CD8-positive, alpha-beta T cell (primary cell): ENCODE measurements at places on chromosomes 5 and 9.

GRCh38 chr5:169344629-169345028, 43.7 kb upstream of the SLIT3 start:
- DNase-seq, result no peak

DNA sequence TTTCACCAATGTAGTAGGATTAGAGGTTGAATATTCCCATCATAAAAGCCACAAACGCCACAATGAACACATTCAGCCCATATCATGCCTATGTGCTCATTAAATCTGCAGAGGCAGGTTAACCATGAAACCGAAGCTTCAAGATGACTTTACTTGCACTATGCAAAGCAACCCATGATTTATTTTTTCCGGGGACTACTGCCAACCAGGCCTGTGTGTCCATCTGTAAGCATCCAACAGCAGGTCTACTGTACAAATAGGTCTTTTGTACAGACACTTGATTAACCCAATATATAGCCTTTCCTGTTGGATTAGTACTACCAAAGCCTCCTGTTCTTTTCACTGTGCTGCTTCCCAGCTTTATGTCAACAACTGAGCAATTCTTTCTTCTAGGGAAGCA, 104.9 kb upstream of the CDH10 start:
- DNase-seq, result no peak

GRCh38 chr5:61277190-61277589, 54.9 kb upstream of the ZSWIM6 start:
- DNase-seq, result no peak

- no peak for DNase-seq
Observed at GRCh38 chr5:101370181-101370580, 467.1 kb upstream of the ST8SIA4 start.

GRCh38 chr5:38443390-38443789, 113.1 kb downstream of the LIFR start:
- DNase-seq, result no peak

DNA sequence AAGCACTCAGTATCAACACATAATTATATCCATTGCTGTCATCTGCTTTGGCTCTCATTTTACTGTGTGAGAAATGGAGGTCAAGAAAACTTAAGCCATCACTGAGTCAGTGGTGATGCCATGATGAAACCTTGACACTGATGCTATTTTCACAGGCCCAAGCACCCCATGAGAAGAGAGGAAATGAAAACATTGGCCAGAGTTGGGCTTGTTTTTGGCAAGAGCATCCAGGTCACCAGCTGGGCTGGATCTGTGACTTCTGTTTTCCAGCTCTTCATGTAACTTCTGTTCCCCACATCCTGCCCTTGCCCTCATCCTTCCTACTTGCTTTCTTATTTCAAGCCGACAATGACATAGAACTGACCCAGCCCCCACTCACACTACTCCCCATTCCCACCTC, 10.0 kb downstream of the LCP2 start:
- no peak for DNase-seq

- DNase-seq, result no peak
Observed at GRCh38 chr5:150960791-150961396, 56.1 kb upstream of the ZNF300 start.

DNA sequence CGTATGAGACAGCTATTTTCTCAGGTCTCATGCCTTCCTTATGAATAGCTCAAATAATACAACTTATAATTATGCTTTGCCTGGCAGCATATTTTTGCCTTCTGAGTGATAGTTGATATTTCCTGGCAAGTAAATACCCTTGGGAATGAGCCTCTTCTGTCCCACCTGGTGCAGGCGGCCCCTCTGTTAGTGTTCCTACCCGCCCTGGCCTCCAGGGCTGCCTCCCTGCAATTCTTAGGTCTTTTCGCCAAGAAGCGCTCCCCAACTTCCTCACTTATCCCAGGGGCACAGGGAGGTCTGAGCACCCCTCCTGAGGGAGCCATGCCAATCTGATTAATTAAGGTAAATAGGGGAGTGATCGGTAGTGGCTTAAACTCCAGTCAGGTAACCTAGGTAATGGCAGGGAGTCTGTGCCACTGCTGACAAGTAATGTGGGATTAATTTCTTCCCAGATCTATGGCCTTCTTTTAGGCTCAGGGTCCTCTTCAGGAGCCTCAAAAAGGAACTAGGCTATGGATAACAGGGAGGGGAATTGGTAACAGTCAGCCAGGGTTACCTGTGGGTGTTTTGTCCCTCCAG, 81.5 kb downstream of the GALNT10 start:
- no peak for DNase-seq

DNA sequence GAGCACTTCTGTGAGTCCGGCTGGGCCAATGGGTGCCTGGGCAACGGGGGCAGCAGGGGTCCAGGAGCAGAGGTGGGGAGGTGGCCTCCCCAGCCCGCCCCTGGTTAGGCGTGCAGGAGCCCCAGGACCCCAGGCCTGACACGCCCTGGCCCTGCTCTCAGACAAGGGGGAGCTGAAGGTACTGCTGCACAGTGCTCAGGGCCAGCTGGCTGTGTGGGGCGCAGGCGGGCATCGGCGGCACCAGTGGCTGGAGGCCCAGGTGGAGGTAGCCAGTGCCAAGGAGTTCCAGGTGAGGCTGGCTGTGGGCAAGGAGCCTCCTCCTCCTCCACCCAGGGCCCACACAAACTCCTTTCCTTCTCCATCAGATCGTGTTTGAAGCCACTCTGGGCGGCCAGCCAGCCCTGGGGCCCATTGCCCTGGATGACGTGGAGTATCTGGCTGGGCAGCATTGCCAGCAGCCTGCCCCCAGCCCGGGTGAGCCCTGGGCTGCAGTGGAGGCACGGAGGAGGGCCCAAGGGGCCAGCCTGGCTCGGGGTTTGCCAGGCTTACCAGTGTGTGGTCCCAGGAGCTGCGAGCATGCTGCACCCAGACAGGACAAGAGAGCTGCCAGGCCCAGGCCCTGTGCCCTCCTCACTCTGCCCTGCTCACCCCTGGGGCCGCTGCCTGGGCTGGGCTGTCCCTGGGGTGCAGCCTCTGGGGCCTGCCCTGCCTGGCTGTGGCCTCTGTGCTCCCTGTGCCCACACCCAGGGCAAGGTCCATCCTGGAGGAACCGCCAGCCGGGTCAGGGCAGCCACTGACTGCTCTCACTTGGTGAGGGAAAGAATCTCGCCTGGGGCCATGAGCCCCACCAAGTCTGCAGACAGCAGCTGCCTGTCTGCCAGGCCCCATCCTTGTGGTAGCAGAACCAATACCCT, 7.0 kb downstream of the MAMDC4 start:
- no peak for DNase-seq

DNA sequence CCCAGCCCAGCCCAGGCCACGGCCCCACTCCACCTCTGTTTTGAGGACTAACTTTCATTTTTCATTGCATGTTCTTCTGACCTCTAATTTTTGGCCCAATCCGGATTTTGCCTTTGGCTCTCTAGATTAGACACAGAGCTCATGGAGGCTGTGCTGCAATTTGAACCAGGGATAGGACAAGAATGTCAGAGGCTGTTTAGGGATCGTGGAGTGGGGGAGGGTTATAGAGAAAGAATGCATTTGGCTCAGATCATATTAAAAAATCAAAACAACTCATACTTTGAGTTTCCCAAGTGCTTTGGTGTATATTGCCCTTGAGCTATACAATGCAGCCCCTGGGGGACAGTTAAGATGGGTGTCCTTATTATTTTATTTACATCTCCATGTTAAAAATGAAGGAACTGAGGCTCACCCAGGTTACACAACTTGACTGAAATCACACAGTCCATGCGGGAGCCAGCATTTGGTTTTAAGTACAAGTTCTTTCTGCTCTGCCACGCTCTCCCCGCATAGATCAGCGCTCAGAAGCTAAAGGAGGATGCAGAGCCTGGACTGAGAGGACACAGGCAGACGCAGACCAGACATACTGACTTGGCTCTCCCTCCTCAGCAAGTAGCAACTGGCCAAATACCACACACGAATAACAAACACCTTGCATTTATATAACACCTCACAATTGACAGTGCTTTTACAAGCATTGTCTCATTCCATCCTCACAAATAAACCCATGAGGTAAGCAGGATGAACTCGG, 126.4 kb upstream of the RAI14 start:
- no peak for DNase-seq

DNA sequence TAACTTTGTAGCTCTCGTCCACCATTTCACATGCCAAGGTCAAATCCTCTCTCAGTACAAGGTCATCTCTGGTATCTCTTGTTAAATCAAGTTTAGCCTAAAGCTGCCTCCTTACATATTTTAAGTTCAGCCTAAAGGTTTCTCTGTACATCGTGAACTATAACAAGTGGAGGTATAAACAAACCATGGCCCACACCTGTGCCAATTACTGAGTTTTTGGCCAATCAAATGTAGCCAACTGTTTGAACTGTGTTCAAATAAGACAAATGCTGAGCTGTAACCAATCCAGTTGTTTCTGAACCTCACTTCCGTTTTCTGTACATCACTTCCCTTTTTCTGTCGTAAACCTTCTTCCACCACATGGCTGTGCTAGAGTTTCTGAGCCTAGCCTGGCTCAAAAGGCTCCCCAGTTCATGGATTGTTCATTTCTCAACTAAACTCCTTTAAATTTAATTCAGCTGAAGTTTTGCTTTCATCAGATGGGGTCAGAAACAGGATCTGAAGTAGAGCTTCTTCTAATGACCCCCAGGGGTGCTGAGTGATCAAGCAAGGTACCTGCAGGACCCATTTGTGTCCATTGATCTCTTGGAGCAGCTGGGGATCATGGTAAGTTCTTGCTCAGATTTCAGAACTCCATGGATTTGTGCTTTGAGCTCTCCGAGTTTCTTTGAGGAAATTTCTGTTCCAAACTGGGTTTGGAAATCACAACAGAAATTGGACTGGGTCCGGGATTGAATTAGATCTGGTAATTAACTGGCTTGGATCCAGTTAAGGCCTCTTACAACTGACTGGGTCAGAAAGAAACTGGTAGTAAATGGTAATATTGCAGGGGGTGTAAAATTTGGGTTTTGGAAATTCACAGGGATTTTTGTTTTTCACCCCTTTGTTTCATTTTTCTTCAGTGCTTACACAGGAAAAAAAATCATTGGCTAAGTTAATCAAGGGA, 11.0 kb upstream of the NANS start:
- no peak for DNase-seq

GRCh38 chr5:11909471-11909870, 5.2 kb upstream of the CTNND2 start:
- DNase-seq, result no peak

- no peak for DNase-seq
Observed at GRCh38 chr5:112342389-112342788, 76.7 kb downstream of the EPB41L4A start.

DNA sequence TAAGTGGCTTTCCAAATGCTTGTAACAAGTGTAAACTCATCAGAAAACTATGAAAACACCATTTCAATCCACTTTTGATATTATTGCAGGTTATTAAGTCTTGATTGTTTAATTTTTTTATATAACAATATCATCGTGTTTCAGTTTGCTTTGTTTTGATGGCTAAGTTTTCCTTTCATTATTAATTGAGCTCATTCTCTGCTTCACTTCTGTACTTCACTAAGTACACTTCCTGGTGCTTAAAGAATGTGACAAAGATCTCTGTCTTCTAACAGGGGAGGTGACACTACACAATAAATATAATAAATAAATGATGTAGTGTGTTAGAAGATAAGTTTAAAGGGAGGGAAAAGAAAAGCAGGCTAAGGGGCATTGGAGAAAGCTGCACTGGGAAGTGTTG, 13.0 kb upstream of the RAD23B start:
- no peak for DNase-seq
